HS-27A (cell line): ENCODE measurements at places on chromosomes 2 and 18.

DNA sequence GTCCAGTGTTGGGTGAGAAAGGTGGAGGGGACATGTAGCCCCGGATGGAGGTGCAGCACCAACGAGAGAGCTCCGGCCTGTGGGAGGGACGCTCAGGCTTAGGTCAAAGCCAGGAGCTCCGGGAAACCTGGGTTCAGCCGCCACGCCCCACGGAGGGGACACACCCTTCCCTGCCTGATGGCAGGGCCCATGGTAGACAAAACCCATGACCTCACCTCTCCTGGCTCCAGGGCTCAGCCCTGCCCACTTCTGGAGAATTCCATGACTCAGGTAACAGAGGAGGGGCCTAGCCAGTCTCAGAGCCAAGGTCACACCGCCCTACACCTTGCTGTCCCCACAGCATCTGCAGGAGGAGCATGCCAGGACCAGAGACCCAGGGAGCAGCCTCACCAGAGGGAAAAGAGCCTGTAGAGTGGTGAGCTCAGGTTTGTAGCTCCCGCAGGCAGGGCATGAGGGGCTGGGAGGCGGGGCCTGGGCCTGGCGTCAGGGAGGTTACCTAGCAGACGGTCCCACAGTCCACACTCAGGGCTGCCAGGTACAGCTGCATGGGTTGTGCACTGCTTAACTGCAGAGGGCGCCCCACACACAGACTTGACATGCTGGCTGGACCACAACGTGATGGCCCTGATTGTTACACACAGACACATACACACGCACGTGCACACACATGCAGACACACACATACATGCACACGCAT is 70.8 kb upstream of the SMAD7 start:
- DNase-seq: no peak

DNA sequence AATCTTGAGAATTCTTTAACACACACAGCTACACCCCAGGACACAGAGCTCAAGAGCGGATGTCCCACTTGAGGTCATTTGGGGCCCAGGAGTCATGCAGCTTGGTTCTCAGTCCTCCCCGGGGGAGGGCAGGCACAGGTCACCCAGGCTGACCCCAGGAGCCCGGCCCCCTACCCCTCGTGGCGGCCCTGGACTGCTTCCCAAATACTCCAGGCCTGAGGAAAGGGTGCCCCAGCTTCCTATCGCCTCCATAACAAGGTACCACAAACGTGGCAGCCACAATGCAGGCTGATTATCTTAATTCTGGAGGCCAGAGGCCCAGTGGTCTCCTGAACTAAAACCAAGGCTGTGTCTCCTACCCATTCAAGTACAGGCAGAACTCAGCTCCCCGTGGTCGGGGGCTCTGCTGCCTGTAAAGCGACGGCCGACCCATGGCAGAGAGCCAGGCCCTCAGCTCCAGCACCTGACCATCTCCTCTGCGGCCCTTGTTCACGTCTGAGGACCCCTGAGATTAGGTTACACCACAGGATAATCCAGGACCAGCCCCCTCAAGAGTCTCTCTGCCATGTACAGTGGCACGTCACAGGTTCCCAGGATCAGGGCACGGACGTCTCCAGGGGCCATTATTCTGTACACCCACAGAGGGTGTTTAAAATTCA is 10.5 kb downstream of the SLC66A2 start:
- no peak for DNase-seq

GRCh38 chr2:105641389-105641811 is 103.3 kb upstream of the NCK2 start:
- DNase-seq: no peak

DNA sequence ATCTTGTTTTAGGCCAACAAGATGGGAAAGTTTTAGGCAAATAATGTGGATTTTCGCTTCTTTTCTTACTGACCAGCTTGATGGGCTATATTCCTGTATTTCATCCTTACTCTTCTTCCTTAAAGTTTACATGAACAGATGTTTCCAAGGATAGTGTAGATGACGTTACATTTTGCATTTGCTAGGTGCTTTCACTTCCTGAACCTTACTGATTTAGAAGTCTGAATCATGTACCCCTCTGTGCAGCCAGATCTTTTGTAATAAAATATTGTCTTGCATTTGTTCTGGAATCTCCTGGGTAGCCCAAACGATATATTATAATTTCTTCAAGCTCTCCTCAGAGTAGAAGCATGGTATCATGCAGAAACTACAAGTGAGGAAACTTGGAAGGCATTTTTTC is 93.4 kb downstream of the CALCRL start:
- no peak for DNase-seq

DNA sequence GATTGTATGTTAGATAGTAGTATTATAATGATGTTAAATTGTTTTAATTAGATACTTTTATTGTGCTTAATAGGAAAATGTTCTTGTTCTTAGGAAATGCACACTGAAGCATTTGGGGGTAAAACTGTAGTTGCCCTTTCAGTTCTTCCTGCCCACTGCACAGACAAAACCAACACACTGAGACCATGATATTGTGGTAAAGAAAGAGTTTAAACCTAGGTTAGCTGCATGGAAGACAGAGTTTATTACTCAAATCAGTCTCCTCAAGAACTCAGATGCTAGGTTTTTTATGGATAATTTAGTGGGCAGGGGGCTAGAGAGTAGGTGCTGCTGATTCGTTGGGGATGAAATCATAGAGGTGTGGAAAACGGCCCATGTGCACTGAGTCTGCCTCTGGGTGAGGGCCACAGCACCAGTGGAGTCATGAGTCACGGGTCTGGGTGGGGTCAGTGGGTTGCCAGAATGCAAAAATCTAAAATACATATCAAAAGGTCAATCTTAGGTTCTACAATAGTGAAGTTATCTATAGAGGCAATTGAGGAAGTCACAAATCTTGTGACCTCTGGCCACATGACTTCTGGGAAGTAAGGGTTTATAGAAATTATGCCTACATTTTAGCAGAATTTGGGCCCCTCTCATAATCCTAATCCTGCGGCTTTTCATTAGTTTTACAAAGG is 283.4 kb upstream of the FBXO11 start:
- no peak for DNase-seq

- no peak for DNase-seq
These were observed 165.1 kb downstream of the RPIA start for GRCh38 chr2:88856409-88857135.

GRCh38 chr18:2707551-2708168 is 52.1 kb downstream of the SMCHD1 start:
- DNase-seq: no peak

DNA sequence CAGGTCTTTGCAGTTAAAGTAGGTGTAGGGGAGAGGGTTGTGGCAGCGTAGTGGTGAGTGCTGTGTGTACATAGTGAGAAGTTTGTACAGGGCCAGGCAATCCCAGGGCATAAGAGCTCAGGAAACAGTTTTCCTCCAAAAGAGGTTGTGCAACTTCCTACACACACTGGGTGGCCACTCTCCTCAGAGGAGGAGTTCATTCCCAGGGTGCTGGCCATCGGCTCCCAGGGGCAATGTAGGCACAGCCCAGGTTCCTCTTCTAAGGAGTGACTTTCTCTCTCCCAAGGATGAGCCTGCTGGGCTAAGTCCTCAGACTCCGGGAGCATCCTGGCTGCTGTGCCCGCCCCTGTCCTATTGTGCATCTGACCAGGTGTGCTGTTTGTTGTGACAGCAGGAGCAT is 3.0 kb downstream of the ACOXL start:
- no peak for DNase-seq

- DNase-seq: no peak
These were observed 69.9 kb downstream of the CHRNA1 start for GRCh38 chr2:174694196-174694878.

DNA sequence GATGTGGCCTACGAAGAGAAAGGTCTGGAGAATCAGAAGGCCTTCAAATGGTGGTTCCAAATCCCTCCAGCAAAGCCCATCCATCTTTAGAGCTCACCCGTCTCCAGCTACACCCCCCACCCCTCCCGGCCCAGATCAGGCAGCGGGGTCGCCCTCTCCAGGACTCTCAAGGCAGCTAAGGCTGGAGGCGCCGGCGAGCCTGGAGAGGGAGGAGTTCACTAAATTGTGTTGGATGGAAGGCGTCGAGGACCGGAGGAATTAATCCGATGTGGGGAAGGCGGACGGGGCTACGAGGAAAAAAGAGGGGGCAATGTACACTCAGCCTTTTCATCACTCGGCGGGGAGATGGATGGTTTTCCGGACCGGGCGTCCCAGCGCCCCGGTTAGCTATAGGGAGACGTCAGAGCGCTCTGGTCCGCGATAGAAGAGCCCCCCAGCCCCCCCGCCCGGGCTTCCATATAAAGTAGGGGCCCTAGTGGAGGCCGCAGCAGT is at the start of gene GRP:
Gene GRP, plus strand, starts transcription at position 487 of the 492 bp plus-strand sequence. CDS start 108 bp downstream, outside the sequence.
- DNase-seq: no peak

GRCh38 chr2:201697899-201698298 is 545 bp downstream of the MPP4 start:
- peak; percentile 64 for DNase-seq

DNA sequence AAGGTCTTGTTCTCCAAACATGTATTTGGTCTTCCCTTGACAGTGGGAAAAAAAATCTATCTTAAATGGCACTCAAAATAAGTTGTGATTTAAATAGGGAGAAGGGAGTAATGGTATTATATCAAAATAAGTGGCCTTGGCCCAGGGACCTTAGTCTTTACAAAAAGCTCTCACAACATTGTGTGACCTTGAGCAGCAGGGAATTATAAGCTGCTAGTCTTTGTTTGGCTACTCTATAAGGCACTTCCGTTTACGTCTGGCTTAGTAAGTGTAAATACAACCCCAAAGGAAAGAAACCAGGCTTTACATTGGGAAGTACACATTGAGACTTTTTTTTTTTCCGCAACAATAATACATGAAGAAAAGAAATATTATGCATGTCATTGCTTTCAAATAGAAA is 734.0 kb upstream of the LINC00305 start:
- no peak for DNase-seq

- DNase-seq: no peak
These were observed 360.5 kb upstream of the PIK3C3 start for GRCh38 chr18:41594582-41594981.

GRCh38 chr18:58649966-58650816 is 21.1 kb upstream of the MALT1 start:
- DNase-seq: no peak

- DNase-seq: no peak
These were observed 36.1 kb upstream of the GPR17 start for GRCh38 chr2:127609818-127610217.

- no peak for DNase-seq
These were observed 935.6 kb upstream of the FANCL start for GRCh38 chr2:59176737-59177136.
